ENCODE measurements at places on chromosomes 6 and 20. TPM values are rescaled to one million over a fixed set of nuclear protein-coding genes. Genes with fewer than 3 reads are reported as not detected.

GRCh38 chr6:88914180-88914579, 49.2 kb downstream of the RNGTT start:
- no peak for DNase-seq

- DNase-seq: no peak
These were observed 15.1 kb downstream of the RMND1 start for GRCh38 chr6:151436802-151437201.

DNA sequence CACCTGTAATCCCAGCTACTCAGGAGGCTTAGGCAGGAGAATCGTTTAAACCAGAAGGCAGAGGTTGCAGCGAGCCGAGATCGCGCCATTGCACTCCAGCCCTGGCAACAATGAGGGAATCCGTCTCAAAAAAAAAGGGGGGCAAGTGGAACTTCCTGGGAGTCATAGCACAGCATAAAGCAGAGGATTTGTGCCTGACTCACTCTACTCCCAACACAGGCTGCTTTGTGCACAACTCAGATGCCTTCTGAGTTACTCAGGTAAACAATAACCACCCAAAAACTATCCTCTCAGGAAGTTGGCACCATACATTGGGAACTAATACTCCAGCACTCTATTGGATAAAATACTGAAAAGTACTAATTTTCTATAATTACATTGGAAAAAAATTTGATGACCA, 2.5 kb upstream of the TMEM244 start:
- DNase-seq: no peak

The SLC35D3 gene
- not detected for total RNA-seq

- DNase-seq: no peak
These were observed 74.6 kb downstream of the ATG5 start for GRCh38 chr6:106250953-106251352.

Data from omental fat pad (tissue), 4 donors.